ENCODE measurements at places on chromosomes 7 and 10.

DNA sequence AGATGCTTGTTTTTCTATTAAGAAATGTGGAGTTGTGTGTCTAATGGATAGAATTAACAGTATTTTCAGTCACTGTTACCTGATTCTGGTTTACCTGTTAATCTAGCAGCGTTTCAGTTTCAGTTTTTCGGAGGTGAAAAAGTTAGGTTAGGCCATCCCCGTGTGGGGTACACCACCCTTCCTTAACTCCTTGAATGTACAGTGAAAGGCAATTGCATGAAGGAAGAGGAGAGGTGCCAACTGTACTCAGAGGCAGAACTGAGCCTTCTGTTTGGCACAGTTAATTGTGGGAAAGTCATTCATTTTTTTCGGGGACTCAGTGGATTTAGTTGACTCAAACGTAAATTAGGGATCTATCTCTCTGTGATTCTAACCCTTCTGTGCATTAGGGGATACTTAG is 35.5 kb downstream of the RPA3 start:
- DNase-seq = no peak

DNA sequence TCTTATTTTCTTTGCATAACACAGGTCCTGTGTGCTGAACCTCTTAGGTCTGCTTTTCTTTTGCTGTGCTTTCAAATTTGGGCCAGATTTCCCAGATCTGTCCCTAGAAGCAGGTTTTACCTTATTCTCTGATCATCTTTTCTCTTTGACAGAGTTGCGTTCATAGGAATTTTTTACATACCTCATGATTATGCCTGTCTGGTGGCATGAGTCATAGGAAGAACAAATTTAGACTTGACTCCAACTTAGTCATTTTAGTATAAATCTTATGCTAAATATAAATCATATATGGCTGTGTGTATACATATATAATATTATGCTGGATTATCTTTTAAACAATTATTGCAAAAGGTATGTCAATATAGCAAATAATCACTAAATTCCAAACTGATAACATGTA is 1038.9 kb downstream of the GRM8 start:
- no peak for DNase-seq

- no peak for DNase-seq
Observed at GRCh38 chr10:44333511-44333910, 51.4 kb downstream of the CXCL12 start.

DNA sequence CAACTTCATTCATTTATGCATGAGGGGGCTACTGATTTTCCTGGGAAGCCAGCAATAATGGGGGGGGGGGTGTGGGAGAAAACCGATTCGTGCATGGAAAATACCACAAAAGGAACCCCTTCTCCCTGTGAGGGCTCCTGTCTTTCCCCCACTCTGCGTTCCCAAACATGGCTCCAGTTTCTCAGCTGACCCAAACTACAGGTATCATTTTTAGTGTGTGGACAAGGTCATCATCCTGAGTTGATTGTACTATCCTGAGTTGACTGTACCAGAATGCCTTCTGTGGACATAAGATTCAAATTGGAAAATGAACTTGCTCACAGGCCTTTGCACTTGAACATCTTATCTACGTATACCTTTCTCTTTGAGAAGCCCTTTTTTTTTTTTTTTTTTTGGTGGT is 49.9 kb downstream of the ZRANB1 start:
- DNase-seq = no peak

GRCh38 chr10:127992376-127992775 is 85.5 kb downstream of the PTPRE start:
- DNase-seq = no peak

Measured in right hindlimb (tissue), 1 donor.